Left renal pelvis (tissue), 4 donors: ENCODE measurements at places on chromosomes 4 and X. TPM values are rescaled to one million over a fixed set of nuclear protein-coding genes. Genes with fewer than 3 reads are reported as not detected.

Gene FAT4
- polyA plus RNA-seq, result 24.9 TPM

Gene SULT1E1
- polyA plus RNA-seq, result 751 TPM

Gene AREG
- polyA plus RNA-seq, result 0.20 TPM

Gene TMSB15A
- polyA plus RNA-seq, result 56.7 TPM

Gene TLL1
- 2.3 TPM for polyA plus RNA-seq

Gene ELOVL6
- polyA plus RNA-seq, result 39.9 TPM

Gene UNC5C
- polyA plus RNA-seq, result 20.8 TPM

Gene PDE6B
- polyA plus RNA-seq, result 25.8 TPM

Gene ASMT
- polyA plus RNA-seq, result not detected

Gene GPM6B
- polyA plus RNA-seq, result 21.8 TPM

Gene TRPC5OS
- 0.19 TPM for polyA plus RNA-seq

Gene P2RY10
- polyA plus RNA-seq, result 0.26 TPM

Gene NLGN3
- 4.4 TPM for polyA plus RNA-seq

Gene INPP4B
- polyA plus RNA-seq, result 8.3 TPM

Gene MOSPD2
- 20.0 TPM for polyA plus RNA-seq

Gene ADAMTS3
- polyA plus RNA-seq, result 18.1 TPM

Gene RGN
- polyA plus RNA-seq, result 23.8 TPM

Gene DKC1
- 58.2 TPM for polyA plus RNA-seq

Gene CFAP99
- 0.19 TPM for polyA plus RNA-seq

Gene NXF3
- not detected for polyA plus RNA-seq

Gene SPATA4
- 0.93 TPM for polyA plus RNA-seq

Gene BST1
- 16.2 TPM for polyA plus RNA-seq

Gene KIF4A
- 14.1 TPM for polyA plus RNA-seq

Gene LRBA
- 62.6 TPM for polyA plus RNA-seq

Gene FMR1NB
- 0.23 TPM for polyA plus RNA-seq

Gene MAP7D2
- polyA plus RNA-seq, result 0.56 TPM

Gene TMEM35A
- 11.2 TPM for polyA plus RNA-seq

Gene CXCL3
- 0.20 TPM for polyA plus RNA-seq

Gene RPA4
- not detected for polyA plus RNA-seq

Gene TLR10
- 0.52 TPM for polyA plus RNA-seq

Gene ING2
- 25.5 TPM for polyA plus RNA-seq

Gene SOD3
- polyA plus RNA-seq, result 13.3 TPM

Gene CFAP47
- 0.56 TPM for polyA plus RNA-seq

Gene CDKN2AIP
- polyA plus RNA-seq, result 44.2 TPM

Gene AFP
- polyA plus RNA-seq, result 891 TPM

Gene DRD5
- 0.75 TPM for polyA plus RNA-seq

Gene F8A3
- 7.6 TPM for polyA plus RNA-seq

Gene MAOA
- polyA plus RNA-seq, result 25.2 TPM

Gene ZAR1
- not detected for polyA plus RNA-seq

Gene KANTR
- polyA plus RNA-seq, result 12.1 TPM

Gene F11
- 4.3 TPM for polyA plus RNA-seq

Gene GDPD2
- 1.1 TPM for polyA plus RNA-seq

Gene PCDH19
- polyA plus RNA-seq, result 3.1 TPM

Gene GBA3
- 0.45 TPM for polyA plus RNA-seq

Gene FSTL5
- 3.1 TPM for polyA plus RNA-seq
